ENCODE measurements at places on chromosomes 16 and 17.
A peak's percentile ranks its signal among the peaks of the same experiment; 100 is the strongest.

DNA sequence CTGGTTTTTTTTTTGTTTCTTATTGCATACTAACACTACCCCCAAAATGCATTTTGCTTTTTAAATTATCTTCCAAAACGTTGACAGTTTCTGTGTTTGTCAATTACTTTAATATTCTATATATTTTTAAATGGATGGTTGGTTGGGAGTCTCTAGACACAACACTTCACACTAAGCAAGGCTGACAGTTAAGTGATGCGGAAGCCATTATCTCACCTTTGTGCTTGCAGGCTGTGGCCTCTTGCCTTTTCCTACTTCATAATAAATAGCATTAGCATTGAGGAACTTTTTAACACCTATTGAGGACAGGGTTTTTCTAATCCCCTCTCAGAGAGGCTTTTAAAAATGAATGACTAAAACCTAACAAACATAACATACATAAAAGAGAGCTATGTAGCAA lies 280.8 kb upstream of the TBX2 start:
- no peak for DNase-seq

GRCh38 chr17:7848131-7848579 lies 6.7 kb upstream of the TMEM88 start:
- DNase-seq = no peak

DNA sequence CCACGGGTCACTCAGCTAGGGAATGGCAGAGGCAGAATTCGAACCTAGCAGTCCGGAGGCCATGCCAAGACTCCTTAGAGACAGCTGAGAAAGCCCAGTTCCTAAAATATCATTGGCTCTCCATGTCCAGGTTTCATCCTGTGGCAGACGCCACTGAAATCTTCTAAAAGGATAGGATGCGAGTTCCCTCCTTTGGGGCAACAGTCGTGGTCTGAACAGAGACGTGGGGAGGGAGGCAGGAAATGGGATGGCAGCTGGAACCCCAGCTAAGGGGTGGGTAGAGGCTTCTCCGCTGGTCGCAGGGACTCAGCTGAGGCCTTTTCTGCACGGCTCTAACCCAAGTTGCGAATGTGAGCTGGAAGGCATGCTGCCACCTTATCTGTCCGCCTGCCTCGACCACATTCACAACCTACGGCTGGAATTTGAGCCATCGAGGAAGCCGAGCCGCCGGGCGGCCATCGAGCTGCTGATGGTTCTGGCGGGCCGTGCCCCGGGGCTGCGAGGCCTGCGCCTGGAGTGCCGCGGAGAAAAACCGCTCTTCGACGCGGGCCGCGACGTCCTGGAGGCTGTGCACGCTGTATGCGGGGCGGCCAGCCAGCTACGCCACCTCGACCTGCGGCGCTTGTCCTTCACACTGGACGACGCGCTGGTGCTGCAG lies 1.9 kb upstream of the HSF4 start:
- no peak for DNase-seq

DNA sequence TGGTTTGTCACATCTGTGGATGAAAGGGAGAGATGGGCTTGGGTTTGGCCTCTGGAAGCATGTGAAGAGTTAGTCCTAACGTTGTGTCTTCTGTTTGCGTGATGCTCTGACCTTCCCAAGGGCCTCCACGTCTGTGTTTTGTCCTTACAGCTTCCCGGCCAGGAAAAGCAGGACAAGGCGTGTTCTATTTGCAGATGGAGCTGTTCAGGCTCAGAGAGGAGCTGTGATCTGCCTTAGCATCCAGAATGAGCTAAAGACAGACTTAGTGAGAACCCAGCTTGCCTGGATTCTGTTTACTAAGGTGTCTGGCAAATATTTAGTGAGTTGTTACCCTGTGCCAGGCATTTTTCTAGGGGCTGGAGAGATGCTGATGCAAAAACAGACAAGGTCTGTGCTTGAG lies 282.1 kb downstream of the CBLN1 start:
- DNase-seq = no peak

GRCh38 chr17:30236297-30236624 lies 764 bp upstream of the SLC6A4 start:
- DNase-seq = no peak

DNA sequence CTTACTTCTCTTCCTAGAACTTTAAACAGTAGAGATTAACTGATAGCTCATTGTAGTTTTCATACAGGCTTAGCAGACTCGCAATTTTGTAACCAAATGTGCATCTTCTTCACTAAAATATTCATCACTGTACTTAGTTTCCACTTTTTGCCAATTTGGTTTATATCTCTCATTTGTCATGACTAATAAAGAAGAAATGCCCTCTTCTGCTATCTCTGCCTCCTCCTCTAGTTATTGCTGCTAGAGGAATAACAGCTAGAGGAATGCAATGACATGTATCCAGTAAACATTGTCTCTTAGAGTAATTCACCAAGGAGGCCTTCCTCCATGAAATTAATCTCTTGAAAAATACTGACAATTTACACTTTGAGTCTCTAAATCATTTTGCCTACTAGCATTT lies 115.5 kb upstream of the COX10 start:
- DNase-seq = no peak

GRCh38 chr17:74607221-74607620 lies 15.1 kb upstream of the CD300LD start:
- no peak for DNase-seq

GRCh38 chr16:88703486-88704309 lies 2.5 kb downstream of the RNF166 start:
- peak; percentile 56 for DNase-seq

DNA sequence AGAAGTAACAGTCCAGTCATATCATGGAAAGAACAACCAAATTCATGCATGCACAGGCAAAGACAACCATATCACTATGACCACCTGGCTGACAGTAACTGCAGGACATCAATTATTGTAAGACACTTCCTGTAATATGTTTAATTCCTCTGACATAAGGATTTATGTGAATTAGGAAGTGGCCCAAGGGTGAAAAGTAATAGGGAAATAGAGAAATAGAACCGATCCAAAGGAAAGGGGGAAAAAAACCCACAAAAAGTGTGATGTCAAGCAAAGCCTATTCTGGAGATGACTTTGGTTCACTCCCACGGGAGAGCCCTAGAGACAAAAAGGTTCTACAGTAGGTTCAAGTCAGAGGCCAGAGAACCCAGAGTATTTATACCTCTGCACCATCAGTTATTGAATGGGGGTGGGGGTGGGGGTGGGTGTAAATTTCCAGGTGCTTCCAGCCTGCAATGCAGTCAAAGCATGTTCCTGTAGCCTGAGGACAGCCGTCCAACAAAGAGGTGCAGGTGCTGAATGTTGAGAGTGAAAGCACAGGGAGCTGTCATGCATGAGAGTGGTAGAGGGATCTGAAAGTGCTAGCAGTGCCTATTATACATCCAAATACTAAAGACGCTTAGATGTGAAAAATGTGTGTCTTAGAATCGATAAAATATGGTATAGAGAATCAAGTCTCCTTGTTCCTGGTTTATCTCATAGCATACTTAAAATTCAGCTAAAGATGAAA lies 95.6 kb upstream of the HLF start:
- DNase-seq = no peak

GRCh38 chr16:55944377-55944802 lies 69.2 kb upstream of the CES5A start:
- peak; percentile 5 for DNase-seq

GRCh38 chr17:44543213-44543904 lies 13.9 kb upstream of the FZD2 start:
- no peak for DNase-seq

DNA sequence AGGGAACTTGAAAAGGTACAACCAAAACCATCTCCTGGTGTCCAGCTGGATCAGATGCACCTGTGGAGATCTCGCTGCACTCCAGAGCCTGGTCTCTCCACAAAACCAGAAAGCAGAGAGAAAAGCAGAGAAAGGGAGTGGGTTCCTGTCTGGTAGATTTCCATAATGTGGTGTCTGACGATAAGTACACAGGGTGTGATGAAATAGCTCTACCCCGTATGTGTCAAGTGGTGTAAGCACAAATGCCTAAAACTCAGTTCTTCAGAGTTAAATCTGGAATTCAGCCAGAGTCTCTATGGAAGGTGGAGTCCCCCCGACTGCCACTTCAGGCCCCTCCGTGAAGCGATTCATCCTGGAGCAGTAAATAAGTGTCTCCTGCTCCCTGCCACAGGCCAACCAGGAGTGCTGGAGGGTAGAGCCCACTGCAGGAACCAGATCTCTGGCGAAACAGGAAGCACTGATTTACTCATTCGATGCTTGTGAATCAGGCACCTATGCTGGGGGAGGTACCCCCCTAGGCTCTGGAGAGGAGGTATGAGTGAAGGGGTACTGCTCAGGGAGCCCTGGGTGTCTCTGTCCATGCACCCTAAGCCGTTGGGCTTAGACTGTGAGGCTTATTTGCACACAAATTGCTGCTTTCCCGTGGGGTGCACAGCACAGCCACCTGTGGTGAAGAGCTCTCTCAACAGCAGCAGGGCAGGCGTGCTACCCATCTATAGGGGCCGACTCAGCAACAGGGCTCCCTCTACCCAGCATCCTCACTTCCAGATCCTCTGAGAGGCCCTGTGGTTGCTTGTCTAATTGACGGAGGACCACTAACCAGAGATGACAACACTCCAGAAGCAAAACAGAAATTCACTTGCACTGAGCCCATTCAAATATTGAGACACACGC lies 97.1 kb upstream of the MYOCD start:
- DNase-seq = no peak

- no peak for DNase-seq
These were observed 33.3 kb downstream of the GSE1 start for GRCh38 chr16:85646358-85646907.

GRCh38 chr17:36741019-36741902 lies 139.9 kb downstream of the MRM1 start:
- no peak for DNase-seq

DNA sequence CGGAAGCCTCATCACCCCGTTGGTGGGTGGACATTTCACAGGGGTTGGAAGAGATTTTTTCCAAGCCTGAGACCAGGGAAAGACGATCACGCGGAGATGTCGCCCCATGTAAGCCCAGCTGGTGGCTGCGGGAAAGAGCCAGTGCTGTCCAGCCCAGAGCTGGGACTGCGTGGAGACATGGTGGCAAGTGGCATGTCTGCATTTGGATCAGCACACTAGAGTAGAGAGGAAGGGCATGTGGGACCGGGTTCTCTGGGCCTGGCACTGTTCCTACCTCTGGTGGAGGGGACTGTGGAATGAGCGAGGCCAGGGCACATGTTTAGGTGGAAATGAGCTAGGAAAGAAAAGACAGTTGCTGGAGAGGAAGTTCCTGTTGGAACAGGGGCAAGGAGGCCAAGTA lies 20.0 kb downstream of the SBK1 start:
- no peak for DNase-seq

DNA sequence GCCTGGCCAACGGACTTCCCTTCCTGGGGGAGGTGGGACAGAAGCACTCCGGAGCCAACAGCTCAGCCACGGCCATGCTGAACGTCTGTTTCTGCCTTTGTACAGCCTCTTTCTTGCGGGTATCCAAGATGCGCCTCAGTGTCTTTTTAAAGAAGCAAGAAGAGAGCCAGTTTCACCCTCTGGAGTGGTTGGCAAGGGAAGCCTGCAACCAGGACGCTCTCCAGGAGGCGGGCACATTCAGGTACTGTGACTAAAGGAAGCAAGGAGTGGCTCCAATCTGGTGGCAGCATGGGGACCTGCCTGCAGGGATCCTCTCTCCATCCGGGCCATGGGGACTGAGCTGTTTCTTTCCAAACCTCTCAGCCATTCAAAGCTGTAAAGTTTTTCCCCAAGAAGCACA lies 60.6 kb upstream of the ENDOV start:
- no peak for DNase-seq

GRCh38 chr17:10169290-10169689 lies 29.1 kb downstream of the GAS7 start:
- no peak for DNase-seq

DNA sequence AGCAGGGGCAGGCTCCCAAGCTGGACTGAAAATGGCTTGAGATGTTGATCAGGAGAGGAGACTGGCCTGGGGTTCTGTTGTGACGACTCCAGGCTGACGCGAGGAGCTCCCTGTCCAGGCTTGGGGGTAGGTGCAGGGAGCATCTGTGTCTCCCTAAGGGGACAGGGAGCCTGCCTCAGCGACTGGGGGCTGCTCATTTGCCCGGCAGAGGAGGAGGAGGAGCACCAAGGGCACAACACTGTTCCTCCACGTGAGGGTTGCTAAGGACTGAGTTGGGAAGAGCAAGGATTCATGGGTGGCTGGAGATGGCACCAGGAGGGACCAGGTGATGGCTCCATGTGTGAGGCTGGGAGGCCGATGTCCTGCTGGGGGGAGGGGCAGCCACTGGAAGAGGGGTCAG lies 53.3 kb downstream of the USP22 start:
- DNase-seq = no peak

GRCh38 chr16:9155871-9156270 lies 64.4 kb downstream of the HAPSTR1 start:
- DNase-seq = no peak

GRCh38 chr16:83475108-83475507 lies 332.7 kb upstream of the HSBP1 start:
- no peak for DNase-seq

DNA sequence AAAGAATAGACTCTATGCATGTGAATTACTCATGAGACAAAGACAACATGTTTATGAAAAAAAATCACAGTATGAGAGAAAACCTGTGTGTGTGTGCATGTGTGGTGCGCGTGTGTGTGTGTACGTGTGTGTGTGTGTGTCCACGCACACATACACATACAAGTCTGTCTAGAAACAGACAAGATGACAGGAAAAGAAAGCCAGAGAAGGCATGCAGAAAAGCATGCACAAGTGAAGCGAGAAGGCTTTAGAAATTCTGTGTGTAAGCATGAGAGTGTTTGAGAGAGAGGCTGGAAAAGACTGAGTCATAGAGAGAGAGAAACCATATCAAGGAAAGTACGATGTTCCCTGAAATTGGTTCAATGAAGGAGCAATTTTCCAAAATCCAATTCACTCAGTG lies 566.4 kb upstream of the C16orf82 start:
- no peak for DNase-seq

- DNase-seq = no peak
These were observed 306.2 kb downstream of the CEP112 start for GRCh38 chr17:65885541-65886312.

GRCh38 chr16:18833707-18834505 lies 32.6 kb upstream of the ARL6IP1 start:
- DNase-seq = no peak

DNA sequence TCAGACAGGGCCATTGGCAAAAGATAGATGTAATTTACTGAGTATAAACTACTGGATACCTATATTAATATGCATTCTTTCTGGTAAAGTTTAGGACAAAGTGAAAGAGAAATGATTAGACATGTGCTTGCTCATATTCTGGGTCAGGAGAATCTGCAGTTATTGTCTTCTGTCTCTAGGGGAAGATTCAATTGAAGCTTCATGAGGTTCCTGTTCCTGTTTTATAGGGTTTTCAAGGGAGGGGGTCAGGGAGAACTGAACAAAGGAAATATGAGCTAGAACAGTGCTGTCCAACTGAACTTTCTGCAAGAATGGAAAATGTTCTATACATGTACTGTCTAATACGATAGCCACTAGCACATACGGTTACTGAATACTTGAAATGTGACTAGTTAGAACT lies 59.3 kb upstream of the CORO6 start:
- DNase-seq = no peak

- DNase-seq = no peak
These were observed 26.9 kb upstream of the LITAF start for GRCh38 chr16:11613381-11614303.

GRCh38 chr16:89119661-89120141 lies 26.0 kb downstream of the ACSF3 start:
- DNase-seq = no peak

All from activated naive CD4-positive, alpha-beta T cell (primary cell).